Stimulated activated CD4-positive, alpha-beta T cell treated with anti-CD3 and anti-CD28 coated beads, Interleukin-1b, Interleukin-23, amount 100 ng/mL, for 24 hours (primary cell): ENCODE measurements at places on chromosomes 4 and X.

- no peak for DNase-seq
Measured at GRCh38 chr4:98505992-98506391, 152.4 kb downstream of the TSPAN5 start.

GRCh38 chrX:53241558-53241957 lies 16.6 kb upstream of the KDM5C start:
- DNase-seq: no peak

DNA sequence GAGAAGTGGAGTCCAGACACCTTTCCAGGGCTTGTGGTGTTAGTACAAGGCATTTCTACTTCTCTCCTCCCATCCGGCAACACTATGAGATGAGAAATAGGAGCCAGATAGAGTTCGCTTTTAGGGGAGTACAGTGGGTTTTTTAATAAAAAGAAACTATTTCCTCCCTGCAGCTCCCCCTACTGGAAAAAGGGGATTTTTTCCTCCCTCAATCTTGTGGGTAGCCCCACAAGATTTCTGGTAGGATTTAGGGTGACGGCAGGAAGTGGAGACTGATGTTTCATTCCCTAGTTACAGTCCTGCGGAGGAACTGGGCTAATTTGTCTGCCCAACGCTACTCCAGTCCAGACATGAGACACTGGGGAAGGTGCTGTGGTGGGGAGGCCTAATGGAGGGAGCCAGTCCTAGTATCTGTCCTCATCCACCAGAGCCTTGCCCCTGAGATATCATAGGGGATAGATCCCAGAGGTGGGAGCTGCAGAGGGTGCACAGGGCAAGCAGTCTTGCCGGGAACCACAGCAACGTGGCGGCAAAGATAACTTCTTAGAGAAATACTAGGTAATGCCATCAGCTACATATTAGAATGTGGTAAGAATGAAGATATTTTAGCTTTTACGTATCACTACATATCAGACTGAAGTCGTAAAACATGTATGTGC lies 45.5 kb upstream of the PRKG2 start:
- DNase-seq: no peak

DNA sequence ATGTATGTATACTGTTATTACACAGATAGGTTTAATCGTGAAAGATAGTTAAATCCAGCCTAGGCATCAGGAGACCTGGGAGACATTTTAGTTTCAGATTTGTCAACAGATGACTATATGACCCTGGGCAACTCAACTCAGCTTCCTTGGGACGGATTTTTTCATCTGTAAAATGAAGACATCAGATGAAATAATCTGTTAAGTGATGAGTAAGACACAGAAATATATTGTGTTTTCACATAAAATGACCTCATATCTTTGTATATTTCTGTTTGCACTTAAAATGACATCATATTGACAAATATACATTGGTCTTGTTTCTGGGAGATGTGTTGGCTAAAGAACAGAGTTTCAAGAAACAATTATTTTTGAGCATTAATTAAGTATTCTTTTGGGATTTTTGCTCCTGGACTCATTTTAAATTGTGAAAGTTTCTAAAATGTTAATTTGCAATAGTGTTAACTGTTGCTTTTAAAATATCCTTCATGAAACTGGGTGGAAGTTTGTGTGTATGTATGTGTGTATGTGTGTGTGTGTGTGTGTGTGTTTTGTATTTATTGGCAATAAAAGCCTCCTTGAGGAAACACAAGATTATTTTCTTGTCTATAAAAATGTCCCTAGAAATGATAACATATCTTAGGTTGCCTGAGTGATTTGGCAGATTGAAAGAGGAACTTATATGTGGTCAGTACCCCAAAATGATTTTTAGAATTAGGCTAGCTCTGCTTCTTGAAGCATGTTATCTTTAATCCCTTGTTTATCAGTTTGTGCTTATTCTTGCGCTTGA lies 29.1 kb upstream of the MMAA start:
- no peak for DNase-seq

- no peak for DNase-seq
Measured at GRCh38 chr4:84493092-84493850, 5.8 kb downstream of the NKX6-1 start.

DNA sequence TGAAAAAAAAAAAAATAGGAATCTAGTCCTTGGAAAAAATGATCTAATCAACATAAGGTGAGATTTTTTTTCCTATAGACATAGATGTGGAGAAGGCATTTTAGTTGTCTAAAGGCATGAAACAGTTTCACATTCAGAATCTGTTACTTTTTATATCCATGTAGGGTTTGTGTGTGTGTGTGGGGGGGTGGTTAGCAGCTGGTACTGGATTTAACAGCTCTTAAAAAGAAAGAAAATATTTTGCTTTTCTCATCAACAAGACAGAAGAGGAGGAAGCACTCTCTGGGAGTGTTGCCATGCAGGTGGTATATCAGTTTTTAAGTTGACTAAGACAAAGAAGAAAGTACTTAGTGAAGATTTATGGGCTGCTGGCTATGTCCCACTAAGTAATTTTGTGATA lies 122.3 kb downstream of the VCX3B start:
- DNase-seq: no peak

DNA sequence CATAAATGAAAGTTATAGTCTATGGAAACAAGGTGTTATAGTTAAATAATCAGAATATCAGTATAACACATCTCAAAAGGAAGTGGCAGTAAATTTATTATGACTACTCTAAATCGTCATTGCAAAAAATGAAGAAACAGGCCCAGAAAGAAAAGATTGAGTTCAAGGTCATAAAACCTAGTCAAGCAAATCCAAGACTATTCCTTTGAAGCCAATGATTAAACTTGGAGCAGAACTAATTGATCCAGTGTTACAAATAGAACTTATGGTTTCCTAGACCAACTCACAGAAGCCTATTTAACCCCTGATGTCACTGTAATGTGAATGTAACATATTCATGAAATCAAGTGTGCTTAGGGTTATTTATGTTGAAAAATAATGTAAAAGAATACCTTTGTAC lies 1.9 kb downstream of the FAM199X start:
- DNase-seq: no peak
